ENCODE measurements at places on chromosomes 16 and 17. TPM values are rescaled to one million over a fixed set of nuclear protein-coding genes. Genes with fewer than 3 reads are reported as not detected.

Gene CA5A
- not detected for total RNA-seq

Gene CIITA
- 0.36 TPM for total RNA-seq

Gene TBC1D3H
- not detected for total RNA-seq

Gene PRSS21
- not detected for total RNA-seq

Gene SLC16A13
- total RNA-seq, result 1.4 TPM

Gene KRT20
- total RNA-seq, result 0.82 TPM

Gene UMOD
- not detected for total RNA-seq

Gene TAX1BP3
- total RNA-seq, result 17.6 TPM

Gene TBC1D3D
- not detected for total RNA-seq

Gene ADGRG1
- 109 TPM for total RNA-seq

Gene CHRNE
- total RNA-seq, result 1.5 TPM

Gene GRIN2C
- total RNA-seq, result 8.1 TPM

Gene CD19
- not detected for total RNA-seq

Gene HYDIN
- total RNA-seq, result 30.2 TPM

Gene UBE2G1
- 52.4 TPM for total RNA-seq

Gene CPNE7
- total RNA-seq, result 8.8 TPM

Gene PTX4
- total RNA-seq, result not detected

Gene CDH5
- 13.4 TPM for total RNA-seq

Gene FADS6
- 2.7 TPM for total RNA-seq

Gene SCPEP1
- 4.9 TPM for total RNA-seq

Gene CYGB
- total RNA-seq, result 5.6 TPM

Gene ALOXE3
- 0.45 TPM for total RNA-seq
